ENCODE measurements at places on chromosomes 4 and X.

DNA sequence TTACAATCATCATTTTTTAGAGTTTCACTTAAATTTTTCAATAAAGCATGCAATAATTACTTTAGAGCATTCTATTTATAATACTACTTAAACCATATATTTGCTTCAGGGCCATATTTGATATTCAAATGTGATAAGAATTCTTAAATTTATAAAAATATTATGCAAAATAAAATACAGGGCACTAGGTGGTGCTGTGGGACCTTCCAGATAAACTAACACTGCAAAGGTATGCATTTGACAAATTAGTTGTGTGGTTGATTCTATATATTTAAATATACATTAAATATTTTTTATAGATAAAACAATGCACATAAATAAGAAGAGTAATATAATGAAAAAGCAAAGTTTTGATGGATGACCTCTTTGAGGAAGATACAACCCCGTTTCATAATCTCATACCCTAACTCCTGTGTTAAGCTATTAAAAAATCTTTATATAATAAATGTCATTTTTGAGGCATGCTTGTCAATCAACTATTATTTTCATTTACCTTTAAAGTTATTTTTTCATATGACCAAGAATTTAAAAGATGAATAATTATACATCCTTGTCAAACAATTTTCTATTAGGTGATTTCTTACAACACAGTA lies 128.4 kb downstream of the REELD1 start:
- peak; percentile 10 for DNase-seq

- DNase-seq: no peak
These were observed 39.5 kb upstream of the EMCN start for GRCh38 chr4:100557306-100557705.

- DNase-seq: no peak
These were observed 28.6 kb downstream of the AMER1 start for GRCh38 chrX:64176876-64177275.

DNA sequence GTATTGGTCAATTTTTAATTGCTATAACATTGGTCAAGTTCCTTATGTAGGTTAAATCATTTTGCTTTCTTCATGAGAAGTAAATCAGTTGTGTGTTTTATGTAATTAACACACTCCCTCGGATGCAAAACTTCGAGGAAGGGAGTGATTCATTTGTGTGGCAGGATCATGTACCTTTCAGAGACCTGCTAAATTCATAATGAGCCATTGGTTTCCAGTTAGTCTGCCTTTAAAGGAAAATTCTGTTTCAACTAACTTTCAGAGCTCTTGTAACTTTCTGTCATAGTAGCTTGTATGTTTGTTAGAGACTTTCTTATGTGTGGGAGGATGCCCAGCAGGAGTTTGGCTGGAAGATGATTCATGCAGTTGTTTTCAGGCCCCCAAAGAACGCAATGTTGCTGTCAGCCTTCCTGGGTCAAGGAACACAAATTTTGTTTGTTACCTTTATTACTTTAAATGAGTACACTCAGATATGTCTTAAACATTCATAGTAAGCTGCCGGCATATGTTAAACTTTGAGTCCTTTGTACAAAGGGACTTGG lies 72.1 kb downstream of the GPR101 start:
- no peak for DNase-seq

DNA sequence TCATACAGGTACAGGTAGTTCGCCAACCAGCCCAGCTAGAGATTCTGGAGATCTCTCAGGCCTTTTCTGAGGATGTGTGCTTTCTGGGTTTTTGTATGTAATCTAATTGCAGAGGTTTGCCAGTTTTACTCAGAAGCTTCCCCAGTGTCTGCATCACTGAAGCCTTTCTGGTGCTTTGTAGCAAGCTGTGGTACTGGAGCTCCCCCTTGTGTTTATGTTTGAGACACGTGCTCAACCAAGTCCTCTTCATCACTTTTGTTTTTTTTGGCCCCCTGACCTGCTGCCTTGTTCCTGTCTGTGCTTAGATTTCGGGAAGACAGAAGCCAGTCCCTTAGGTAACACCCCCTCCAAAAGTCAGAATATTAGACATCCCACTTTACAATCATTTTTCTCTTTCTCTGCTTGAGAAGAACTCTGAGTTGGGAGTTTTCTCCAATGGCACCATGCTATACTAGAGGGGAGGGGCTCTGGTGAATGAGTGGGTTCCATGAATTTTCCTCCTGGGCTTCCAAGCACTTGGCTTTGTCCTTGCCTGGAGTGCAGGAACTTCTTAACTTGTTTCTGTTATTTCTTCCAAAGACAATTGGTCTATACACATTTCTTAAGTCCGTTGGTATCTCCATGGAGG lies 128.4 kb upstream of the TBC1D9 start:
- DNase-seq: peak; percentile 35

GRCh38 chrX:84186603-84187532 lies 1.1 kb downstream of the RPS6KA6 start:
- no peak for DNase-seq

GRCh38 chr4:13483136-13483767 lies 888 bp downstream of the RAB28 start:
- DNase-seq: no peak

DNA sequence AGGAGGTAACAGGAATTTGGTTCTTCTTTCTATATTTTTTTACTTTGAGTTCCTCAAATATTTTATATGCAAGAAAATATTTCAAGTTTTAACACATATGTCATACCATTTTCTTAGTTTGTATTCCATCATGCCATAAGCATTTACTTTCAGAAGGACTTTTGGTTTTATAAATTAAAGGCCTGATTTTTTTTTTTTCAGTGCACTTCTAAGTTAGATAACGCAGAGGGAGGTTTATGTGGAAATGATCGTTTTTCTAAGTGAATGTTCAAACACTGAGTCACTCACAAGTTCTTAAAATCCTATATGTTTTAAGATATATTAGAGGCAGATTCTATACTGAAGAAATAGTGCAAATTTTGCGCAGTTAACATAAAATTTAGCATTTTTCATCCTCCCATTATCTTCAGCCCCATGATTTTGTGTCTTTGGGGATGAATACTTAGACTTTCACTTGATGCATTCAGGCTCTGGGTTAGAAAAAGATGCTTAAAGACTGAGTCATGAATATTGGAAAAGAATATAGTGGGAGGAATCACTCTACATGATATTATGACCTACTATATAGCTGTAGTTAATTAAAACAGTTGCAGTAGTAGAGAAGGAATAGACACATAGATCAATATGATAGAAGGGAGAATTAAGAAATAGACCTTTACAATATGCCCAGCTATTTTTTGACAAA lies 54.9 kb downstream of the COL4A5 start:
- no peak for DNase-seq

- no peak for DNase-seq
These were observed 10.8 kb upstream of the RHOH start for GRCh38 chr4:40185830-40186664.

DNA sequence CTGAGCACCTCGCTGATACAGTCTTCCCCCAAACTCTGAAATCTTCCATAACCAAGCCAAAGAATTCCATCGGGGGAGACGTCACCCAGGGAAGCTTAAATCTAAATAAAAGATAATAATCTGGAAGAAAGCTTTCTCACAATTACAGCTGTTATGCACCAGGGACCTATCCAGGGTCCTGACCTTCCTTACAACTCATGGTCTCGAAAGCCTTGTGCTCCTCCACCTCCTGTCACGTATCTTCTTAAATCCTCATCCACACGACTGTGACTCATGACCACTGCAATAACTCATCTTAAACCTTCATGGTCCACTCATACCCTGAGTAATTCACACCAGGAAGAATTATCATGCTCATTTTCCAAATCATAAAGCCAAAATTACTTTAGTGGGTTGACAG lies 166.8 kb upstream of the FRG1 start:
- DNase-seq: no peak

DNA sequence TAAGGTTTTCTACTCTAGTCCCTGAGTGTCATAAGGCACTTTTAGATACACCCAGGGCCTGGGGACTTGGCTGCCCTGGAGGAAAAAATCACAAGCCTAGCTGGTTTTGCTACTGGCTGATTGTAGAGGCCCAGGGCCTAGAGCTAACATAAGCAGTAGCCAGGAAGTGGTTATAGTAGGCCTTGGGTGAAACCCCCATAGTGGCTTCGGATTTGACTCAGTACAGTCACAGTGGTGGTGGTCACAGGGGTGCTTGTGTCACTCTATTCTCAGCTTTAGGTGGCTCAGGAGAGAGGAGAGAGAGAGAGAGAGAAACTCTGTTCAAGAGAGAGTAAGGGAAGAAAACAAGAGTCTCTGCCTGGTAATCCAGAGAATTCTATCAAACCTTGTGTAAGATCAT lies 194.5 kb upstream of the EDA2R start:
- DNase-seq: no peak

DNA sequence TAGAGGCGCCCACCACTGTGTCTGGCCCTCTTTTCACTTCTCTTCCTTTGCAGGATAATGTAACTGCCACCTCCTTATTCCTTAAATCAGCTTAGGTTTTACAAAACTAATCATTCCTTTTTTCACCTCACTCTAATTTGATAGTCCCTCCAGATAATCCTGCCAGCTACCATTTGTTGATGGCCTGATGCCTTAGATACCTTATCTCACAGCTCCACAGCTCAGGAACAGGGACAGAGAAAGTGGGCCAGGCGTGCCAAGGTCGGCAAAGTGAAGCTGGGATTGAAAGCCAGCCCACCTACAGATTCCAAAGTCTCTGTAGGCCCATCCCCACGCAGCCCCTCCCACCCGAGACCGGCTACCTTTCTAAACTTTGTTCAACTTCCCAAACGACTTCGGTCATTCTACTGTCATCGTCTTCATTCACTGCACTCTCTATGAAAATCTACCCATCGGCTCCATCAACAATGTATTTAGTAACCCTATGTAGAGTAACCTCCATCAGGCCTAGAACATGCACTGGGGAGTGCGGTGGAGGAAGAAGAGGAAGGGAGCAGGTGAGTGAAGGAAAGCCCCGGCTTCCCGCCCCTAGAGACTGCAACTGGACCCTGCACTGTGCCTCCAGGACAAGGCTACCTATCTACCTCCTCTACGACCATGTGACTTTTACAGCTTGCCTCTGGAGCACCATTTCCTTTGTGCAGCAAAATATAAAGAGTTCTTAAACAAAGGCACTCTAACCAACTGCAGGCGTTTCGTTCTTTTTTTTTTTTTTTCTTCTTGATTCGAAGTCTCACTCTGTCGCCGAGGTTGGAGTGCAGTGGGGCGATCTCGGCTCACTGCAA lies 1.5 kb downstream of the CASP6 start:
- DNase-seq: no peak

GRCh38 chrX:27840881-27841280 lies 33.1 kb downstream of the MAGEB10 start:
- DNase-seq: no peak

- no peak for DNase-seq
These were observed 37.9 kb downstream of the PDGFC start for GRCh38 chr4:156933633-156934258.

GRCh38 chr4:113327494-113327893 lies 278.0 kb downstream of the ANK2 start:
- DNase-seq: no peak

GRCh38 chrX:97126020-97126419 lies 242.3 kb downstream of the RPA4 start:
- no peak for DNase-seq

DNA sequence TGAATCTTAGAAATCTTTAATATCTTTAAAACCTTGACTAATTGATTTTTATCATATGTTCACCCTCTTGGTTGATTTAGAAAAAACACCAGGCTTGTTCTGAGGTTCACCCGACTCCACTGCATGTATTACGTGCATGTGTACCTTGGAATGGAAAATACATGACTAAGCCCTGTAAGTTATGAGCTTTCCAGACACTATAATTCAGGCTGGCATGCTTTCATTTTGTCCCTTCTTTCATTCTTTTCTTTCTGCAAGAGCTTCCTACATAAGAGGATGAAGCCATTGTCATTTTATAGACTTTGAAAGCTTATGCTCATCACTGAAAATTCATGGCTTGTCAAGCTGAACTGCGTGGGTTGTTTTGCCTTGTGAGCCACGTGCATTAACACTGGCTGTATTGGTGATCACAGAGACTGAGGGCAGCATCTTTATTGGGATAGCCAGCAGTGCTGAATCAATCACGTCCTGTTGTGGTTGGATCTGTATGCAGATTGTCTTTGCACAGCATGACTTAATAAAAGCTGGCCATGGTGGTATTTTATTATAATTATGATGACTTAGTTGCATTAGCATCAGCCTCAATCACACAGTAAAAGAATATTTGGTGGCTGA lies 141.9 kb downstream of the SLIT2 start:
- no peak for DNase-seq

DNA sequence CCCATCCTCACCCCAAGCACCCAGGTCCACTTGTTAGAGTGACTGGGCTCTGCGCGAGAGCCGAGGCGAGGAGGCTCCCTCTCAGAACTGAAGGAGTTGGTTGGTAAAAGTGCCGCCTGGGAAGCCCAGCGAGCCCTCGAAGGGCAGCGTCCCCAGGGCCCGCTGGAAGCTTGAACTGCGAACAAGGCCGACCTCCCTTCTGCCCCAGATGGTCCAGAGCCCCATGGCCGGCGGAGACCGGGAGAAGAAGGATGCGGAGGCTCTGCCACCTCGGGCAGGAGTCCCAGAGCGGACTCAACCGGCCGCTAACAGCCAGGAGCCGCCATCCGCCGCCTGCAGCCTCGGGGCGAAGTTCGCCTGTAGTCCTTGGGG lies 116.3 kb upstream of the TEX13C start:
- peak; percentile 20 for DNase-seq

DNA sequence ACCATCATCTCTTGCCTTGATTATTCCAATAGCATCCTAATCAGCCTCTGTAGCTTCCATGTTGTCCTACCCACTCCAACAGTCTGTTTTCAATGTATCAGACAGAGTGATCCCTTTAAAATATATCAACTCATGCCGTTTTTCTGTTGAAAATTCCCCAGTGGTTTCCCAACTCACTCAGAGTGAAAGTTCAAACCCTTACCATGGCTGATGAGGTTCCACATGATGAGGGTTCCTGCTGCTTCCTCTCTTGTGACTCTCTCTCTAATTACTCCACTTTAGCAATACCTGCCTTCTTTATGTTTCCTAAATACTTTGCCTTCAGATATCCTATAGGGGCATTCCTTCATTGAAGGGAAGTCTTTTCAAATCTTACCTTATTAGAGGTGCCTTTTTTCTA lies 334.7 kb downstream of the PPP1R2C start:
- no peak for DNase-seq

DNA sequence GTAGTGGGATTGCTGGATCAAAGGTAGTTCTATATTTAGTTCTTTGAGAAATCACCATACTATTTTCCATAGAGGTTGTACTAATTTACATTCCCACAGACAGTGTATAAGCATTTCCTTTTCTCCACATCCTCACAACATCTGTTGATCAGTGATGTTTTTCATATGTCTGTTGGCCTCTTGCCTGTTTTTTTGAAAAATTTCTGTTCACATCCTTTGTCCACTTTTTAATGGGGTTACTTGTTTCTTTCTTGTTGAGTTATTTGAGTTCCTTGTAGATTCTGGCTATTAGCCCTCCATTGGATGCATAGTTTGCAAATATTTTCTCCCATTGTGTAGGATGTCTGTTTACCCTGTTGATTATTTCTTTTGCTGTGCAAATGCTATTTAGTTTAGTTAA lies 72.6 kb downstream of the STOX2 start:
- DNase-seq: no peak

DNA sequence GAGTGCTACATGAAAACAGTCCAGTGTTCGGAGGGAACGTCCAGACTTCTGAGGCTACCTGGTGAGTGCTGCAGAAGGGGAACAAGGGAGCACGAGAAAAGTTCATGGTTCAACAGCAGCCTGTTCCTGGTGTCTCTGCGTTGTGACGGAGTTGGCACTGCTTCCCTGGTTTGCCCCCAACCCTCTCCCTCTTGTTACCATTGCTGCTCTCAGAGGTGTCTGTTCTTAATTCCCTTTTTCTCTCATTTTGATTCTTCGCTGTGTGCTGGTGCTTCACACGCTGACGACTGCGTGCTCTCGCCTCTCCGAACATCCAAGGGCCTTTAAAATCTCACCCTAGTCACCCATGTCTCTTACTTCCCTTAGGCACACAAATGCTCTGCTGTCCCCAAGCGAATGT lies 1.6 kb upstream of the FAM149A start:
- DNase-seq: no peak

Data from NCI-H2227 treated with DMSO at 0.1 percent for 48 hours (cell line).